ENCODE measurements at places on chromosomes 1 and 21. TPM values are rescaled to one million over a fixed set of nuclear protein-coding genes. Genes with fewer than 3 reads are reported as not detected.

CHRM3 gene
- 0.22 TPM for total RNA-seq

SH2D1B gene
- total RNA-seq, result 0.22 TPM

SLC1A7 gene
- total RNA-seq, result not detected

FLG gene
- total RNA-seq, result not detected

GPR25 gene
- not detected for total RNA-seq

Measured in subcutaneous adipose tissue (tissue), 4 donors.